ENCODE measurements at places on chromosomes 1 and 21.

DNA sequence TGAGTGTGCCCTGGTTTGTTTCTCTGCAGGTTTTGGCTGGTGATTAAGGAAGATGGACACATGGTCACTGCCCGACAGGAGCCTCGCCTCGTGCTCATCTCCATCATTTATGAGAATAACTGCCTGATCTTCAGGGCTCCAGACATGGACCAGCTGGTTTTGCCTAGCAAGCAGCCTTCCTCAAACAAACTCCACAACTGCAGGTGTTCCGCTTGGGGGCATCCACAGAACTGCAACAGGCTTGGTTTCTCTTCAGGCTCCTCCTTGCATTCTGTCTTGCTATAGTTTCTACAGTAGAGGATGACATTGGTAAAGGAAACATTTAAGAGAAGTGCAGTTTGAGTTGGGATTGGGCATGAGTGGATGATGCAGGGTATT is 6.8 kb downstream of the MTARC2 start:
- DNase-seq: no peak

DNA sequence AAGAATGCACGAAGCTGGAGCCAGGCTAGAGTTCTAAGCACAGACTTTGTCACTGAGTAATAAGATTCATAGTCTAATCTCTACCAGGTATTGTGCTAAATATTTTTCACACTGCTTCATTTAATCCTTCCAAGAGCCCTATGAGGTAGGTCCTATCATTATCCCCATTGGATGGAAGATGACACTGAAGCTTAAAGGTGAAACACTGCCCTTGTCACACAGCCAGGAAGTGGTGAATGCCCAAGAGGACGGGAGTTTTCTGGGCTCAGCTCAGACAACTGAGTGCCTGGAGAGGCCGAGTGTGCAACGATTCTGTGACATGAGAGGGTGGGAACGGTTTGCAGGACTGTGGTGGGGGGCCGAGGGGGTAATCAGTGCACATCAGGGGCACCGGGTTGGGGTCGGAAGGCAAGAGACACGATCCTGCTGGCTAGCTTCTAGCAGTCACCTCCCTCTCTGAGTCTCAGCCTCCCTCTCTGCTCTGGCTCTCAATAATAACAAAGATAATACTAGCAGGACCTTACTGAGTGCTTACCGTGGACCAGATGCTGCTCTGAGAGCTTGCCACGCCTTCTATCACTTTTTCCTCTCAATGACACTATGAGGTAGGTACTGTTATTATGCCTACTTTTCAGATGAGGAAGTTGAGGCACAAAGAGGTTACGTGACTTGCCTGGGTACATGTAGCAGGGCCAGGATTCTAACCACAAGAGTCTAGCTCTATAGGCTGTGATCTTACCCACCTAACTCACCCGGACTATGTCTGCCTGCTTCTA is 12.4 kb downstream of the KCNQ4 start:
- DNase-seq: no peak

- DNase-seq: no peak
These were observed 52.1 kb downstream of the ELK4 start for GRCh38 chr1:205579711-205580110.

DNA sequence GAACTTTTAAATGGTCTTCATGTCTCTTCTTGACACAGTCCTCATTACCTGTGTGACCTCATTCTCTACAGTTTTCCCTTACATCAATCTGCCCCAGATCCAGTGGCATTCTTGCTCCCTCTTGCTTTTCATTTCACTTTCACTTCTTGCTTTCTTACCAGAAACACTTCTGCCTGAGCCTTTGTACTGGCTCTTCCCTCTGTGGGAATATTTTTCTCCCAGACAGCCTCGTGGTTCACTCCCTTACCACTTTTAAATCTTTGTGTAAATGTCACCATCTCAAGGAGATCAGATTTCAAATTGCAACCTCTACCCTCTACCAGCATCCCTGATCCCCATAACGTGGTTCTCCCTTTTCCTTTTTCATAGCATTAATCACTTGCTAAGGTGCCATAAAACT is 73.2 kb downstream of the DISC1 start:
- no peak for DNase-seq

DNA sequence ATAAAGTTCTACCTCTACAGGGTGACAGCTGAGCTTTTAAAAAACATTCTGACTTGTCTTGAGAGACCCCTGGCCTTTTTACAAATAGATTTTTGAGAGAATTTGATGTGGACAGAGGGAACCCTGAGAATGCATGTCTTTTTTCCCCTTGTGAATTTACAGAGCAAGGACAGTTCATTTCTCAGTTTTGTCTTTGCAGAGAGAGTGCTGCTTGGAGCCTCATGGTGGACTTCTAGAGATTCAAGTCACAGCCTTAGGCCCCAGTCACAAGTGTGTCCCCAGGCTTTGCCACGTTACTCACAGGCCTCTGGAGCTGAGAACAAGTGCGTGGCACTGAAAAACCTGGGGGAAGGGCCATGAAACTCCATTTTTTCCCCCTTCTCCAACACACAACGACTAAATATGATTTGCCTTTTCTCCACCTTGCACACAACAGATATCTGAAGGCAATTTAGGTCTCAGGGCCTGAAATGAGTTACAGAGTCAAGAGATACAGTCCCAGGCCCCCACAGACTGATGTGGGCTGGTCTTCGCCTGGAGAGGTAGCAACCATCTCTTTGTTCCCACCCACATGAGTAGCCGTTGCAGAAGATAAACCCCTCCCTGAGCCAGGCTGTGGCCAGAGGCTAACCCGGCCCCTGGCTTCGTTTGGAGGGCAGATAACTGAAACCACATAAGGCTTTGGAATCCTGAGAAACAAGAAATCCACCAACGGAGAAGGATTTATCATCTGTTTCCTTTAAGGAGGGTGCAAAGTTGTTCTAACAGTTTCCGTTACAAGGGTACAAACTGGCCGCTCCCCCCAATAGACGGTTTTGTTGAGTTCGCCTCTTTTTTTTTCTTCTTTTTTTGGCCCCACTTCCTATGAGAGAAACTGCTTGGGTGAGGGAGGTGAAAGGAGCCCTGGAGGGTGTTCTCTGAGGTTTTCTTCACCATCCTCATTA is 1.0 kb upstream of the PIGV start:
- DNase-seq: peak; percentile 91

DNA sequence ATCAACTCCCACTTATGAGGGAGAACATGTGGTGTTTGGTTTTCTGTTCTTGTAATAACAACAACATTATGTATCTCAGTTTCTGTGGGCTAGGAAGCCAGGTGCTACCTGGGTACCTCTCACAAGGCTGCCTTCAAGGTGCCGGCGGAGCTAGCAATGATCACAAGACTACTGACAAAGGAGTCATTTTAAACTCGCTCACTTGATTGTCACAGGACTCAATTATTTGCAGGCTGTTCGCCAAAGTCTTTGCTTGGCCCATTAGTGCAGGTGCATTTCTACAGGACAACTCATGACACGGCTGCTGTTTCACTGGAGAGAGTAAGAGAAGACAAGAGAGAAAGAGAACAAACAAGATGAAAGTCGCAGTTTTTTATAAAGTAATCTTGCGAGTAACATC is 1237.4 kb upstream of the TMPRSS15 start:
- DNase-seq: no peak

DNA sequence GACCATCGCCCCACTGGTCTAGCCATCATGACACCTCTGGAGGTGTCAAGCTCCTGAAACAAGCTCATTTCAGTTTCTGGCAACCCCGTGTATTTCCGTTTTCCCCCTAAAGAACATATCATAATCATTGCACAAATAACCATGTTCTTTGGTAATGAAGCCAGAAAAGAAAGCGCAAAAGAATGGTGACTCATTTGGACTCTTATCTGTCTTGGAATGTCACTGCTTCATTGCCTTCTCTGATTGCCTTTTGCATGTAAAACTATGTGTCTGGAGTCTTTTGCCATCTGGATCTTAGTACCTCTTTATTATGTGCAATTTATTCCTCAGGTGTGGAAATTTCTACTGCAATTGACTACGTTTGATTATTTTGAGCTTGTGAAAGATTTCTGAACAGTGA is 110.5 kb downstream of the COLGALT2 start:
- DNase-seq: no peak

- DNase-seq: no peak
These were observed 9.8 kb downstream of the MX2 start for GRCh38 chr21:41371685-41372030.

DNA sequence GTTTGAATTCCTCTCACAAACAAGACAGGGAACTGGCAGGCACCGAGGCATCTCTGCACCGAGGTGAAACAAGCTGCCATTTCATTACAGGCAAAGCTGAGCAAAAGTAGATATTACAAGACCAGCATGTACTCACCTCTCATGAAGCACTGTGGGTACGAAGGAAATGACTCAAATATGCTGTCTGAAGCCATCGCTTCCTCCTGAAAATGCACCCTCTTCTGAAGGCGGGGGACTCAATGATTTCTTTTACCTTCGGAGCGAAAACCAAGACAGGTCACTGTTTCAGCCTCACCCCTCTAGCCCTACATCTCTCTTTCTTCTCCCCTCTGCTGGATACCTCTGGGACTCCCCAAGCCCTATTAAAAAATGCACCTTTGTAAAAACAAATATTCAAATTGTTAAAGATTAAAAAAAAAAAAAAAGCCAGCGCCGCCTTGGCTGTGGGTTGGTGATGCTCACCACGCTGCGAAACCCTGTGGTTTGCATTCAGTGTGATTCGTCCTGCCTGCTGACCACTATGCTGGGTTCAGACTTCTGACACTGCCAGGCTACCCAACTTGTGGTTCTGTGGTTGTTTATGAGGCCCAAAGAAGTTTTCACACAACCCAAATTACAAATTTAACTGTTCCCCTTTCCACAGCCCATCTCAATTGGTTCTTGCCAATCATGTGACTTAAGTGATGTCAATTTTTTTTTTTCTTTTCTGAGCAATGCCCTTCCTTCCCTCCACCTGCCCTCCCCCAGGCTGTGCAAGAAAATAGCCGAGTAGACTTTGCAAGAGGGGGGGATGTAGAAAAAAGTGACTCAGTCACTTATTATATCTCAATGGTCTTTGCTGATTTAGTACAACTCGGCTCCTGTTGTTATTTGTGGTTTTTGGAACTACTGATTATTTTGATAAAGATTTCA is at the start of gene RUNX1:
Gene RUNX1, minus strand, starts transcription at position 597 of the 912 bp plus-strand sequence.
- DNase-seq: peak; percentile 62

GRCh38 chr1:66725885-66726665 is 26.2 kb upstream of the DYNLT5 start:
- no peak for DNase-seq

DNA sequence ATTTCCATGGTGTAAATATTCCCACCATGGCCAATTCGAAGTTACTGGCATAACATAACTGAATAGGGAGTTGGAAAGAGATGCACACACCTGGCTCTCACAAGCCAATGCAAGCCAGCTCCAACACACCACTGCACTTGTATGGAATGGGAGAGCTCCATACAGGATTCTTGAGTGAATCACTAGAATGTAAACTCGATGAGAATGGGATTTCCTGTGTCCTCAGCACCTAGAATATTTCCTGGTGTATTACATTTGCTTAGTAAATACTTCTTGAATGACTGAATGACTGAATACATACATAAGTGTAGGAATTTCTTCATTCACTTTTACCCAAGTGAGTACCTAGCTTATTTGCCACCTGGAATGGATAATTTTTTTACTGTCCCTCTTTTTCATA is 16.2 kb upstream of the PPIE start:
- DNase-seq: no peak

DNA sequence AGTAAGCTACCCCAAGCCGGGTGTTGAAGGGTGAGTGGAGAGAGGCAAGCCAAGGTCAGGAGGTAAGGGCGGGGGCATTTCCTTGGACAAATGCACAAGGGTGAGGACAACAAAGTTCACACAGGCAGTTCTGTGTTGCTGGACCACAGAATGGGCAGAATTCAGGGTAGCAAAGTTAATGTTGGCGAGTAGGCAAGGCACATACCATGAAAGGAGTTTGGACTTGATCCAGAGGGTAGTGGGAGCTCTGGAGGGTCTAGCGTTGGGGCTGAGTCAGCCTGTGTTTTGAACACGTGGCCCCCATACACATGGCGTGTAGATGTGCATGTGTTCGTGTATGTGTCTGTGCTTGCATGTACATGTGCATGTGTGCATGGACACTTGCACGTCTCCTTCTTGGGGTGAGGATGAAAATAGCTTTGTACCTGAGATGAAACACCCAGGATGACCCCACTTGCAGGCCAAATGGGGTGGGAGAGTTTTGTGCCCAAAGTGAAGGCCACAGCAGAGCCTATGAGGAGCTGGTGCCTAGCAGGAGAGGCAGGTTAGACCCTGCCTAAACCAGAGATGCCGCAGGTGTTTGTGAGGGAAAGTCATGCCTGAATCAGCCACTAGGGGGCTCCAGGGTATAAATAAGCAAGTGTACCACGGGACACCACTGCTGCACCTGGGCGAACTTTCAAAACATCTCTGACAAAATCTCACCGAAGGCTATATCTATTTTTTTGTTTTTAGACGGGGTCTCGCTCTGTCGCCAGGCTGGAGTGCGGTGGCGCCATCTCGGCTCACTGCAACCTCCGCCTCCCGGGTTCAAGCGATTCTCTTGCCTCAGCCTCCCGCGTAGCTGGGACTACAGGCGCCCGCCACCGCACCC is 21.8 kb downstream of the SLC27A3 start:
- peak; percentile 86 for DNase-seq

GRCh38 chr1:184362876-184363275 is 24.0 kb upstream of the C1orf21 start:
- DNase-seq: no peak

- no peak for DNase-seq
These were observed 32.7 kb upstream of the MTR start for GRCh38 chr1:236762410-236762809.

DNA sequence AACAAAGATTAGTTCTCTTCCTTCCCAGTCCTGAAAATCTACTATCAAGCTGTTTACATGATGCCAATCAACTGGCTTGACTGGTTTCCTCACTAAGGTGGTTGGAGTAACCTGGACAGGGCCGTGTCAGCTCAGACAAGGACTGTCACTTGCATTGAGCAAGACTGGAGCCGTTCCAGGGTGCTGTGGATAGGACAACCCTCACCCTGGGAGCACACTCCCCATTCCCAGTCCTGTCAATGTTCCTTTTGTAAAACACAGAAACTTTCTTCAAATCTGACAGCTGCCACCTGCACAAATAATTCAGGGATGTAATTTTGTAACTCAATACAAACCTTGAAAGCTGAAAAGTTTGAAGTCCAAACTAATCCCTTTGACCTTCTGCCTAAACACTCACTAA is 31.4 kb downstream of the PLPP3 start:
- no peak for DNase-seq

DNA sequence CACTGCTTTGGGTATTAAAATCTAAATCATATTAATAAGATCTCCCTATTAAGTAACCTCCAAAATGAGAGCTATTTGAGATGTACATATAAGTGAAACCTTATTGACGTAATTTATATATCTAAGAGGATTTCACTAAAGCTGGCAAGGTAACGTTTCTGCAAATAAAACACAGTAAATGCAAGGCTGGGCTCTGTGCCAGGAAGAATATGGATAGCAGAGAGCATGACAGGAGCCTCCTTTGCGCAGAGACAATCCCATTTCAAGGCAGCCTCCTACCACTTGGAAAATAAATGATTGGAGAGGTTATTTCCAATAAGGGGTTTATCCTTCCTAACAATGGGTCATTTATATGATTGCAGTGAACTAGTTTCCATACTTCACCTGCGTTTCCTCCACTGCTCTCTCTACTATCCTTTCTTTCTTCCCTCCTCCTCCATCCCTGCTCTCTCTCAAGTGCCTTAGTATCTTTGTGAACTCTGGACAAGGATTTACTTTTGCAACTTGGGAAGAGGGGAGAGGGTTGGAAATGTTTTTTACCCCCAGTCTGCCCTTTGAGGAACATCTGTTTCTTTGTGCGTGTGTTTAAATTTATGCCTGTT is 3.0 kb upstream of the NFIA start:
- DNase-seq: no peak

GRCh38 chr1:37092937-37093336 is 58.6 kb upstream of the GRIK3 start:
- DNase-seq: no peak

Data from posterior vena cava (tissue), 2 donors.